NCI-H1105 treated with DMSO at 0.1 percent for 48 hours (cell line): ENCODE measurements at places on chromosomes 12 and 14.

- DNase-seq: no peak
Observed at GRCh38 chr12:91178781-91179180, 3.8 kb downstream of the DCN start.

GRCh38 chr12:16608946-16609539, 3.1 kb upstream of the LMO3 start:
- peak; percentile 11 for DNase-seq

DNA sequence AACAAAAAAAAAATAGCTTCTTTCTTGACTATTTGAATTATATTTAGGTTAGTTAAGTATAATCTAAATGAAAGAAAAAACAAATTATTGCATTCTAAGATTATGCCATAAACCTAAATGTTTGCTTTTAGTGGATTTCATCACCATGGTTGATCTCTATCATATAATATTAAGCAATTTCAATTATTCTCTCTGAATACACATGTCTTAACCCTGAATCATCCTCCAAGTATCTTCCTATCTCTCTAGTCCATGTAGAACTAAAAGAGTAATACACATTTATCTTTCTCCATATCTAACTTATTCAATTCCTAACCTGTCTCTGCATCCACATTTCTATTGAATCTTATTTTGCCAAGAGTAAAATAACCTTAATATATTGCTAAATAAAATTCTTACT, 59.6 kb downstream of the PPFIA2 start:
- no peak for DNase-seq

- no peak for DNase-seq
Observed at GRCh38 chr14:22484632-22485031, 104.4 kb downstream of the DAD1 start.

DNA sequence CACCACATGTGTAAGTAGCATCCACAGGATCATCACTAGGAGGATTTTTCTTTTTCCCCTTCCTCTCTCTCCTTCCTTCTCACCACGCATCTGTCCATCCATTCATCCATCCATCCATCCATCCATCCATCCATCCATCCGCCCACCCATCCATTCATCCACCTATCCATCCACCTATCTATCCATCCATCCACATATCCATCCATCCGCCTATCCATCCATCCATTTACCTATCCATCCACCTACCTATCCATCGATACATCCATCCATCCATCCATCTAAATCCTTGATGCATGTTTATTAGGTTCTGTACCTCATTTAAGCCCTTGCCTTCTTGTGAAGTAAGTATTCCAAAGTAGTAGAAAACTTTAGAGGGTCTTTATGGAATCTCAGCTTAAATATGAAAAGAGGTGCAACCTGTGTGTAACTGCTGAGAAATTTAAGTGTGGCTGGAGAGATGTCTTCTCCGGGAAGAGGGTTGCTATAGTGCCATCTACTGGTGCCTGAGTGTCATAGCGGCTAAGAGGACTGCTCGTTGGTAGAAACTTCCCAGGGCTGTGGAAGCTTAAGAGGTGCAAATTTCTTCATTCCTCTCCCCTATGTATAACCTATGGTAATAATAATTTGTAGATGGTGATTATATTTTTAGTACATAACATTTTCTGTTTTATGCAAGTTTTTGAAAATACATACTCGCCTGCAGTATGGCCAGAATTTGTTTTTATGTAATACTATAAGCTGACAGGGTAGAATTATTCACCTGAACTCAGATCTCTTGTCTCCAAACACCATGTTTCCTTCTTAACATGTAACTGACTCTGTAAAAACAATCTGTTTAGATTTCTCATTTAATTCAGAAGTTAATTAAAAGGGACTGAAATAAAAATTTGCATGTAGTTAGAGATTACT, 46.0 kb downstream of the MYO1H start:
- DNase-seq: peak; percentile 76

GRCh38 chr14:74508292-74508731, 14.7 kb downstream of the ISCA2 start:
- no peak for DNase-seq

DNA sequence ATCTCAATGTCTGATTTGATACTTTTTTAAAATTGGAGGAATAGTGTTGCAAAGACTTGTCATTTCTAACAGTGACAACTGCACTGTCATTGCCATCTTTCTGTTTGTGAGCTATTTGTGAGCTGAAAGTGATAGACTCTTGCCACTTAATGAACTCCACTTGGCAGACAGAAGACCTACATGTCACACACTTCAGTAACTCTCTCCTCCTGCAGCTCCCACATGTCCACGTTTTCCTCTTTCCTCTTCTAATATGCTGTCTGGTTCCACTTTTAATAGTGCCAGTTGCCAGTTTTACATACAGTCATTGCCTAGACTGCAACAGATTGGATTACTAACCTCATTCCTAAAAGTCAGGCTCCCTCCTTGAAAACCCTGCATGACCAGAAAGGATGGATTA, 121.5 kb downstream of the CAPZA3 start:
- DNase-seq: no peak

GRCh38 chr12:91920276-91920675, 225.4 kb downstream of the BTG1 start:
- no peak for DNase-seq

- no peak for DNase-seq
Observed at GRCh38 chr14:22512106-22512814, 76.8 kb downstream of the DAD1 start.

DNA sequence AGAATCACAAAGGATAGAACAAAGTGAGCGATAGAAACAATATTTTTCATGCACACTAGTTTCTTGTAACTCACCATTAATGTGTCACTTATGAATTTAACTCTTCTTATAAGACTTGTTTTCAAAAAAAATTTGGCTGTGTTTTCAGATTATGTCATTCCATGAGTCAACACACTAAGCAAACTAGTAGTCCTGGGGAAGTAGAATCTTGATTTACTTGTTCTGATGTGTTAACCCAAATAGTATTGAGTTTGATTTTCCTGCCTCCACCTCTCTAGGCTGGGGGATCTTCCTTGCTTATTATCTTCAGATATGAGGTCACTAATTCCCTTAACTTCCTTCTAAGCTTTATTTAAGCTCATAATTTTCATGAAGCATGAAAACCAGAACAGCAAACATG, 151.0 kb upstream of the SEL1L start:
- DNase-seq: no peak

DNA sequence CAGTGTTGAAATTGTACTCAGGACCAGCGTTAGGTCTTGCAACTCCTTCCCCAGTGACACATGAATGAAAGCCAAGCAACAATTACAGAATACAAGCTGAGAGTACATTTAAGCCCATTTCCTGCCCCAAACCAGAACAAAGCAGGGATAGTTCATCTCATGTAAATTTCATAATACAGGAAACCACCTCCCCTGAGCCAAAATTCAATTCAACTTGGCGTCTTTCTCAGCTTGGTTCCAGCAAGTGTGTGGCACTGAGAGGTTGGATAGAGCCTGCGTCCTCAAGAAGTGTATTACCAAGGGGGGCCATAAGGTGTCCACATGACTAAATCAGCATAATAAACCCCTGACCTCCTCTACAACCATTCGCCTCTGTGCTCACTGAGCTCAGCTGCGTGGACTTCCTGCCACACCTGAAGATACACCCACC, 278.9 kb upstream of the CRY1 start:
- DNase-seq: no peak

DNA sequence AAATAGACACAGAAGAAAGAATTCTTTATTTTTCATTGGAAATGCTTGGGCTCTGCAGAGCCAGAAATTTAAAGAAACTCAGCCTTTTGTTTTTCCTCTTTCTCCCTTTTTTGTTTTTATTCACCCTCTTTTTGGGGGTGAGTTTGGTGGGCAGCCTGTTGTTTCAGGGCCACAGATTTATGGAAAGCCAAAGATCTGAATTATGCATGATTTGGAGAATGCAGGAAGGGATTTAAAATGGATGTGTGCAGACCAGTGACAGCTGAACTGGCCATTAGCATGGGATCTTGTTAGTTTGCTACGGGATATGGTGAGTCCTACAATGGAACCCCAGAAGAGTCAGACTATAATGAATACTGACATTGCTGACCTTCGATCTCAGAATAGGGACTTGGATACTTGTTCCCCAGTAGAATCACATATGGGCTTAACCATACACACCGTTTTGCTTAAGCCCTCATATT, 7.7 kb upstream of the ATXN2 start:
- DNase-seq: no peak

DNA sequence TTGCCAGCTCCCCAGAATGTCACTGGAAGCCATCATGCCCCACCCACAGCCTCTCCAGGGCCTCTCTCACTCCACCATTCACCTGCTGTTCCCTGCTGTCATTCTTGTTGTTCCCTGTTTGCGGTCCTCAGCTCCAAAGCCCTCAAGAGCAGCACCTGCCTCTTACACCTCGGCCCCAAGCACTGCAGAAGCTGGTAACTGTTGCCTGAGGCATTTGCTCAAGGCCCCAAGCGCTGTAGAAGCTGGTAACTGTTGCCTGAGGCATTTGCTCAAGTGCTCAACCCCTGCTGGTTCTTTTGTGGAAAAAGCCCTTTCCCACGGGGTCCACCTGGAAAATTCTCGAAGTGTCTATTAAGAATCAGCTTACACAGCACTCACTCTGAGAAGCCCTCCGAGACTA, 78.0 kb downstream of the ARL6IP4 start:
- DNase-seq: peak; percentile 18

GRCh38 chr12:65287426-65287825, 8.9 kb downstream of the MSRB3 start:
- DNase-seq: no peak

DNA sequence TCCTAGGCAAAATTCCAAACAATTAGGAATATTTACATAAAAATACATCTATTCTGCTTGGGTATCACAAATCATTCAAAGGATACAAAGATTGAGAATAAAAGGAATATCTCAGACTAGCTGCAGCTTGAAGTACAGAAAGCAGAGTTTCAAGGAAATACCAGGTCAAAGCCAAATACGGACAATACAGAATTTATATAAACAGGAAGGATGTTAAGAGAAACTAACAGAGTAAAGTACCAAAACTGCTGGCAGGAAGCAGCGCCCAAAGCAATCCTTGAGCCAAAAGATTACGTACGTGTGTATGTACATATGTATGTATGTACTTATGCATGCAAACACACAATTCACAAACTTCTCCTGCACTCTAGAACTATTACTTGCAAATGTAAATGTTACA, 86.6 kb downstream of the PPP1R12A start:
- DNase-seq: no peak

DNA sequence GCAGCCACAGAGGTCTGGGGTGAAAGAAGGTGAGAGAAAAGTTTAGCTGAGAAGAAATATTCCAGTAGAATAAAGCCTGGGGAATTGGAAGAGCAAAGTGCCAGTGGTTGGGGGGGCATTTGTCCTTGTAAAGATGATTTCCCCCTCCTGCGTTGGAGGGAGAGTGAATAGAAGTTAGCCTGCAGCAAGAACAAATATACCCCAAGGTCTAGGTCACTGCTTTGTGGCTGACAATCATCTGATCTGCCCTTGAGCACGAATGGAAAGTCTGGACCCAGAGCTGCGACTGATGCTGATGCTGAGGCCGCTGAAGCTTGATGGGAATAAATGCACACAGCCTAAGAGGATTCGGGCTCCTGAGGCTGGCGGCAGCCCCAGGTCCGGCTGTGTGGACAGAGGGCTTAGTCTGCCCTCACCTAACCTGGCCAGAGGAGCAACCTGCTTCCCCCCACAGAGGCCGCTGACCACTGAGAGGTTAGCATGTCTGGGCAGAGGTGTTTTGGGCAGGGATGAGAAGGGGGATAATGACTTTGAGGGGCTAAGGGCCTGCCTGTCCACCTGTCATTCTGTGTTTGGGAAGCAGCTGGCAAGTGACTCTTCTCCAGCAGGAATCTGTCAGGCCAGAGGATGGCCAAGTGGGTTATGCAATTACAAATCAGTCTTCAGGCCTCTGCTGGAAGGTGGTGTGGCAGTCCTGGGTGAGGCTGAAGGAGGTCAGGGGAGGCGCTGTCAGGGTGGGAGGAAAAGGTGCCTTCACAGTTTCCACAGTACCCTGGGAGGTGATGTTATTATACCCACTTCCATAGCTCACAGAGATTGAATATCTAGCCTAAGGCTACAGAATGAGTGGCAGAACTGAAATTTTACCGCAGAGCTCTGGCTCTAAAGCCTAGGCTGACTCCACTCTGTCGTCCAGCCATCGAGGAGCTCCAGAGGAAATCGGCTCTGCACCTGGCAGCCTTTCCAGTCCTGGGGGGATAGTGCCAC, 11.7 kb downstream of the TUBA1C start:
- DNase-seq: no peak

DNA sequence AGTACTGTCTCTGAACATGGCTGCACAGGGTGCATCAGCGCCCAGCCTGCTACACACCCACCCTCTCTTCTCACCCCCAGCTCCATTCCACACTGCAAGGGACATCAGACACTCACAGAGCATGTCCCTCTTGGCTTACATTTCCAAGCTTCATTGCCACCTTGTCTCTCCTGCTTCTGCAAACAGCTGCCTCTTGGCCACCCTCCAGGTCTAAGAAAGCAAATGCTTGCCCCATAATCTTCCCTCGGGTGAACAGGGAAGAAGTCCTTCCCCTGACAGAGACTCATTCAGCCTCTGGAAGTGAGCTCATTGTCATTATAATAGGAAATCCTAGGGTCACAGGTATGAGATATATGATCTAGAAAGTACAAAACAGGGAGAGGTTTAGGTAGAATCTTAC, 505.2 kb downstream of the RMST start:
- DNase-seq: peak; percentile 42

DNA sequence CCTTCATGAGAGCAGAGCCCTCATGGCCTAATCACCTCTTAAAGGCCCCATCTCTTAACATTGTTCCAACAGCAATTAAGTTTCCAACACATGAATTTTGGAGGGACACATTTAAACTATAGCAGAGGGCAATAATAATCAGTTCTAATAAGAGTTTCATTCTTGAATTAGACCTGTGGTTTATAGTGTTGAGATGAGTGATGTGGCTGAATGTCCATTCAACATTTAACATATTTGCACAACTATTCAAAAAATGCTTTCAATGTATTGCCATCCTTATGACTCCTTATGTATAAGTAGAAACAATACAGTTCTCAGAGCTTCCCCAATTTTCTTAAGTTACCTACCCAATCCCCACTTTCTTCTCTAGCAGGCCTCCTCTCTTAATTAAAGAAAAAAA, 21.5 kb downstream of the KLHL28 start:
- no peak for DNase-seq

GRCh38 chr14:52013984-52014600, 24.7 kb downstream of the RTRAF start:
- DNase-seq: no peak

DNA sequence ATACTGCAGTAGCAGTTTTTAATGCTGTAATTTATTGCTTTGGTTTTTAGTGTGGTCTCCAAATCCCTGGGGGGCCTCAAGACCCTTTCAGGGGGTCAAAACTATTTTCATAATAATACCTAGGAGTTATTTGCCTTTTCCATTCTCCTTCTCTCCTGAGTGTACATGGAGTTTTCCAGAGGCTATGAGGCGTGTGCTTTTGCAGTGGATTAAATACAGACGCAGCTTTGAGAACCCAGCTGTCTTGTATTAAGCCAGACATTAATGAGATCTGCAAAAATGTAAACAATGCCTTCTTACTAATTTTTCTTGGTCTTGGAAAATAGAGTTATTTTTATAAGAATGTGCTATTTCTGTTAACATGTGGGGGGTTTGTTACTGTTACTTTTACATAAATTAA, 68.6 kb downstream of the SLC25A47 start:
- DNase-seq: no peak

GRCh38 chr14:55764784-55765183, 184.8 kb downstream of the KTN1 start:
- no peak for DNase-seq

- DNase-seq: peak; percentile 87
Observed at GRCh38 chr12:2248901-2249381, 196.2 kb downstream of the CACNA1C start.

- no peak for DNase-seq
Observed at GRCh38 chr12:30830751-30831150, 76.0 kb upstream of the CAPRIN2 start.

- DNase-seq: no peak
Observed at GRCh38 chr14:55127460-55127951, 1.5 kb upstream of the LGALS3 start.
